GM04503 (cell line): ENCODE measurements at places on chromosomes 3 and 15.

DNA sequence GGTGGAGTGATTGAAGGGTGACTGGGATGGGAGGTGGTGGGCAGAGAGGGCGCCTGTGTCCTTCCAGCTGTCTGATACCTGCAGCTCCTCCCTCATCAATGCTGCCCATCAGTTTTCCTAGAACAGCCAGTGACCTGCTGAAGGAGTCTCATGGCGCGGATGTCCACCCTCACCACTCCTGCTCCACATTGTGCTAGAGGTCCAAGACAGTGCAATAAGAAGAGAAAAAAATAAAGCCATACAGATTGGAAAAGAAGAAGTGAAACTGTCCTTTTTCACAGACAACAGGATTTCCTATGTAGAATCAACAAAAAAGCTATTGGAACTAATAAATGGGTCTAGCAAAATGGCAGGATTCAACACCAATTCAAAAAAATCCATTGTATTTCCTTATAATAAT, 7.4 kb downstream of the ZDHHC19 start:
- no peak for DNase-seq

- DNase-seq: no peak
Observed at GRCh38 chr3:178551916-178552321, 15.7 kb downstream of the KCNMB2 start.

DNA sequence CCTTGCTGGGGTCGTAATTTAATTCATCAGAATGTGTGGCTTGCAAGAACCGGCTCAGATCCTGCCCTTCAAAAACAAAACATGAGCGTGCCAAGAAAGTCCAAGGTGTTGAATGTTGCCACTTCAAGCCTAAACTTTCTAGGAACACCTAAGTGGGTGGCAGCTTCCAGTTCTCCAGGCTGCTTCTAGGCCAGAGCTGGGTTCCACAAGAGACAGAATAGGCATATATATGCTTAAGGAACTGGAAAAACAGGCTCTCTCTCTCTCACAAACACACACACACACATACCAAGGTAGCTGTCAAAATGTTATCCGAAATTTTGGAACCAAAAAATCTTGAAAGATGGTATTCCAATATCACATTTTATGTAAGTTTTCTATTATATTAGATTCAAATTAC, 890 bp upstream of the ADIPOQ start:
- DNase-seq: no peak

GRCh38 chr3:158911586-158911985, 109.7 kb downstream of the MFSD1 start:
- no peak for DNase-seq

- no peak for DNase-seq
Observed at GRCh38 chr15:77646104-77646694, 13.5 kb upstream of the LINGO1 start.

GRCh38 chr3:37795431-37796061, 66.1 kb upstream of the CTDSPL start:
- no peak for DNase-seq
